ENCODE measurements at places on chromosomes 2 and 18.
A peak's percentile ranks its signal among the peaks of the same experiment; 100 is the strongest.

- no peak for DNase-seq
Observed at GRCh38 chr2:12870692-12871091, 154.0 kb downstream of the TRIB2 start.

- no peak for DNase-seq
Observed at GRCh38 chr2:237153181-237153580, 67.5 kb downstream of the COPS8 start.

- DNase-seq: no peak
Observed at GRCh38 chr18:48740851-48741485, 202.1 kb downstream of the CTIF start.

- DNase-seq: peak; percentile 61
Observed at GRCh38 chr2:112841295-112842044, 4.9 kb upstream of the IL1B start.

DNA sequence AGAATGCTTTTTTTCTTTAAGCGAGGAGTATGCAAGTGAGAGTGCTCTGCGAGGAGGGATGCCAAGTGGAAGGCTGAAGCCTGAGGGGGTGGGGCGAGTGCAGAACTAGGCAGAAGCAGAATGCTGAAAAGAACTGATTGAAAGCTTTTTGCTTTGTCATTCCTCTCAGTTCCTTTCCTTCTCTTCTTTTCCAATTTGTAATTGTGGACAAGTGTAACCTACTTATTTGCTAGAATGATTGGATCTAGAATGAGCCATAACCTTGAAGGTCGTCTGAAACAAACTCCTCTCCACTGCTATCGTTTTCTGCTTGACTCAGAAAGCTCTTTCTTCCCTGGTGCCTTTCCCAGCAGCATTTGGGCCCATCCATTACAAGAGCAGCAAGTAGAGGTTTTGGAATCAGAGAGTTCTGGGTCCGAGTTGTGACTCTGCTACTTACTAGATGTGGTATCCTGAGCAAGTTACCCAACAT is 115.3 kb downstream of the METTL8 start:
- DNase-seq: no peak

GRCh38 chr18:66119347-66119746 is 368.5 kb downstream of the CDH7 start:
- DNase-seq: no peak
